CD14-positive monocyte (primary cell): ENCODE measurements at places on chromosomes 1 and 21.

DNA sequence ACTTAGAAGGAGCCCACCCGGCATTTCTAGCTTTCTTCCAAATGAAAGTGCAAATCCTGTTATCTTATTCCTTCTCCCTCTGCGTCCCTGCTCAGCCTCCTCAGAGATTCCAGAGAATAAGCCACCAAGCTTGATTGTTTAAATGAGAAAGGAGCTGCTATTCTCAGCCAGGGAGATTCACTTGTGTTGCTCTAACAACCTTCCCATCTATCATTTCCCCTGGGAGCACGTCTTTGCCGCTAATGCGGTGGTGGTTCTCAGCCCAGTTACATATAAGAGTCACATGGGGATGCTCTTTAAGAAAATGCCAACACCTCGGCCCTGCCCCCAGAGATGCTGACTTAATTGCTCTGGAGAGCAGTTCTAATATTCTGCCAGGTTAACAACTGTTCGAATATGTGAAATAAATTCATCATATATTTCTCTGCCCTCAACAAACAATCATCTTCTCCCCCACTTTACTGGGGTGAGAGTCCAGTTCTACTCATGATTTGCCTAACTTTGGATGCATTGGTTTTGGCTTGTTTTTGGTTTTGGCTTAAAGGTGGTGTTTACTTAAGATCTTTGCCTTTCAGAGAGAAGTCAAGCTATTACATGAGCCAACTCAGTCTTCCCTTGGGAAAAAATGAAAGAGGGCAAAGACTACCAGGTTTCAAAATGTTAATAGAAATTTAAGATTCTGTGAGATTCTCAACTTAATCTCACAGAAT lies 213.9 kb downstream of the SEC16B start:
- no peak for DNase-seq
- H3K4me1 ChIP-seq: no peaks in the 10 kb centered on the region
- H3K4me3 ChIP-seq: no peak overlapping the region
- no peak overlapping the region for H3K27ac ChIP-seq
- H3K27me3 ChIP-seq: no peaks in the 10 kb centered on the region
- no peaks in the 10 kb centered on the region for H3K36me3 ChIP-seq

DNA sequence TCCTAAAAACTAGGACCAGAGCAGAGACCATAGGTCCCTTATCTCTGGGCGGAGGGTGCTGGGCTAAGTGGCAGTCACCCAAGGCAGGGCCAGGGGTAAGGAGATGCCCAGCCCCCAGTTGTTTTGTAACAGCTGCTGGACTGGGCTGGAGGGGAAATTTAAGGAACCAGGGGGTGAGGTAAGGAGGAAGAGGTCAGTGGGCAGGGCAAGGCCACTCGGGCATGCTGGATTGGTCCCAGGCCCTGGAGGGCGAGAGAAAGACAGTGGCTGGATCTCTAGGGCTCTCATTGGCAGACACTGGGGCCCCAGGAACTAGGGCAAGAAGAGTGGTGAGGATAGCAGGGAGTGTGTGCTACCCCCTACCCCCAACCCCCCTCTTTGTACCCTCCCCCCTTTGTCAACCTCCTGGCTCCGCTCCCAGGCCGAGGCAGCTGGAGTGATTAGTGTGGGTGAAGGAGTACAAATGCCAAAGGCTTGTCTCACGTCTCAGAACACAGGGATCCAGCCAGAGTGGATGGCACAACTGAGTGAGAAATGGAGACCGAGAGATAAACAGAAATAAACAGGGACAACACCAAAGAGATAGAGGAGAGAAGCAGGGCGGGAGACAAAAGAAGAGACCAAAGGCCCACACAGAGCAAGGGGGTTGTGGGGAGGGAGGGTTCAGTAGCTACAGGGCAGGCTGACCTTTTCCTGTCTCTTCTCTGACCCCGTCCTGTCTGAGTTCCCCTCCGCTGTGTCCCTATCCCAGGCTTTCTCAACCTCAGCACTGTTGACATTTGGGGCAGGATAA lies 20.5 kb upstream of the THRAP3 start:
- no peak overlapping the region for H3K4me3 ChIP-seq
- H3K27ac ChIP-seq: peak overlapping the region; percentile 92
- H3K36me3 ChIP-seq: no peaks in the 10 kb centered on the region
- peaks cover 20% of the 10 kb centered on the region for H3K4me1 ChIP-seq
- peak; percentile 87 for DNase-seq
- no peaks in the 10 kb centered on the region for H3K27me3 ChIP-seq

DNA sequence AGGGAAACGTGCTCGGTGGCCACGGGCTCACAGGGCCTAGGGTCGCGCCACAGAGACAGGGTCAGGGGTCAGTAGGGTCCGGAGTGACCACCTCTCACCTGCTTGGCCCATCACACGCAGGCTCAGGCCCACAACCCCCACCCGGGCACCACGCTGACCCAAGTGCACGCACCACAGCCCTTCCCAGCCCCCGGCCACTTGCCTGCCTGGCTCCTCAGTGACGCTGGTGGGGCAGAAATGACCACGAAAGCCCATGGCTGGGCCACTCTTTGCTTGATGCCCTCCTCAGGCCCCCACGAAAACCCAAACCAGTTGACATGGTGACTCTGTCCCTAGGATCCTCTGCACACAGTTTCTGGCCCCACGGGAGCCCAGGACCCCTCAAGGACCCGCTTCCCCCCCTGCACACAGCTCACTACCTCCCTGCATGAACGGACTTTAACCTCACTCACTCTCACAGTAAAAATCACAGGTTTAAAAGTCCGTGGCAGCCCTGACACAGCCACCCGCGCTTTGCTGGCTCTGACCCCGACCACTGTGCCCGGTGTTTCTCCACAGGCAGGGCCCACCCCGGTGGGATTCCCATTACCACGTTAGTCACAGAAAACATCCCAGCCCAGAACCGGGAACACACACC lies 20.7 kb downstream of the NADK start:
- peaks cover 98% of the 10 kb centered on the region for H3K36me3 ChIP-seq
- peaks cover 5% of the 10 kb centered on the region for H3K4me1 ChIP-seq
- DNase-seq: no peak
- peak overlapping the region; percentile 59 for H3K27ac ChIP-seq
- H3K27me3 ChIP-seq: no peaks in the 10 kb centered on the region
- H3K4me3 ChIP-seq: no peak overlapping the region

- DNase-seq: peak; percentile 25
- H3K36me3 ChIP-seq: no peaks in the 10 kb centered on the region
- H3K4me3 ChIP-seq: peak overlapping the region; percentile 6
- peaks cover 12% of the 10 kb centered on the region for H3K4me1 ChIP-seq
Observed at GRCh38 chr1:113683384-113684152, 75.7 kb downstream of the PHTF1 start.

DNA sequence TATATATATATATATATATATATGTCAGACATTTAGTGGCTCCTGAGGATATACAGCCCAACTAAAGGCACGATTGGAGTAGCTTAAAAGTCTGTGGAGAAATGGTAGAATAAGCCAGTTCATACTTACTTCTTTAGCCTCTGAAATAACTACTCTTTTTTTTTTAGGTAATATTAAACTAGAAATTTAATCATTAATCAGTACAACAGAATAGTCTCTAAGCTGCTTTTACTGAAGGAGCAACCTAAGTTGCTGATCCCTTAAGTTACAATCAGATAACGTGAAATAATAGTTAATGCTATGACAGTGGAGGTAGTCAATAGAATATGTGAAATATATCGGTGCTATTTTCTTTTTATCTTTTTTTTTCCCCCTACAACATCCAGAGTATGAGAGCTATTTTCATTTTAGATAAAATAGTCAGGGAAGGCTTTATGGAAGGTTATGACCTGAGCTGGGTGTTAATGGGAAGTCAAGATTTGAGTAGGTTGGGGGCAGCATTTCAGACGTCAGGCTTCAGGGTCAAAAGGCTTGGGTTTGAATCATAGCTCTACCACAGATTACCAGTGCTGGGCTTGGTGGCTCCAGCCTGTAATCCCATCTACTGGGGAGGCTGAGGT lies 15.6 kb downstream of the ZMPSTE24 start:
- no peak for DNase-seq
- H3K4me1 ChIP-seq: no peaks in the 10 kb centered on the region
- H3K27ac ChIP-seq: no peak overlapping the region
- no peaks in the 10 kb centered on the region for H3K27me3 ChIP-seq
- H3K4me3 ChIP-seq: no peak overlapping the region

DNA sequence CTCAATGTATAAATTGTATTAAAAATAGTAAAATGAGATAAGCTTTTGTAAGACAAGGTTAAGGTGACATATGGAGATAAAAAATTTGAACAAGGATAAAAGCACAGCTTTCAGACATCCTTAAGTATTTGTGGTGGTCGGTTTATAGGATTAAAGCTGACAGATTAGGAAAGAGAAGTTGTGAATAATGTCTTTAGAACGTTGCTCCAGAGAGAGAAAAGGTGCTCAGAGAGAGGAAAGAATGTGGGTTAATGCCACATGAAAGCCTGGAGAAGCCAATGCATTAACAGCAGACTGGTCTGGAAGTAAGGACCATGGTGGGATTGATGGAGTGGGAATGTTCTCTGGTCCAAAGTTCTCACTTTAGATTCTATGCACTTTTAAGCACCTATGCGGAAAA lies 44.8 kb downstream of the ATP6V1G3 start:
- no peak overlapping the region for H3K4me3 ChIP-seq
- no peaks in the 10 kb centered on the region for H3K27me3 ChIP-seq
- no peaks in the 10 kb centered on the region for H3K36me3 ChIP-seq
- peaks cover 19% of the 10 kb centered on the region for H3K4me1 ChIP-seq
- no peak overlapping the region for H3K27ac ChIP-seq

GRCh38 chr21:27101523-27101922 lies 134.6 kb upstream of the ADAMTS5 start:
- H3K4me1 ChIP-seq: no peaks in the 10 kb centered on the region
- H3K27ac ChIP-seq: no peak overlapping the region
- no peak for DNase-seq
- H3K36me3 ChIP-seq: no peaks in the 10 kb centered on the region
- no peak overlapping the region for H3K4me3 ChIP-seq

DNA sequence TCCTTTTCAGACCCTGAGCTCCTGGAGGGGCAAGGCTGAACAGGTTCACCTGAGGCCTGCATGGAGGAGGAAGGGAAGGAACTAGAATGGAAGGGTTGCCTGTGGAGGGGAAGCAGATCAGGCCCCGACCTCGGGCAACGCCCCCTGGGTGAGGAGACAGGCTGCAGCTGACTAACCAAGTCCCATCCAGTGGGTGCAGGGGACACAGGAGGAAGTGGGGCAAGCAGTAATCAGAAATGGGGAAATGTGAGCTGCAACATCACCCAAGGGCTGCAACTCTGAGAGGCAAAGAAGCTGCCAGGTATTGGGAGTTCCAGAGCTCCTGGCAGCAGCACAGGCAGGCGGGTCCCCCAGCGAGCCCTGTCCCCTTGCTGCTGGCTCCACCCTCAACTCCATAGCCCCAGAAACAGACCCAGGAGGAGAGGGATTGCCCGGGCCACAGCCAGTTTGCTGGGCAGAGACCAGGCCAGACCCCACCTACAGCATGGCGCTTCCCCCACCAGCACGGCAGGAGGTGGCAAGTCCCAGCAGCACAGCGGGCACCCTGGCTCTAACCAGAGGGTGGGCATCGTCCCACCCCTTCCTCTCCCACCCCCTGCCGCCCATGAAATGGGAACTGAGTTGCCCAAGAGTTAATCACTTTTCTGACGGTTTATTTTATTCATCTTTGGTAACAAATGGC lies 38.5 kb downstream of the MRPL37 start:
- H3K36me3 ChIP-seq: peaks cover 5% of the 10 kb centered on the region
- DNase-seq: peak; percentile 82
- no peaks in the 10 kb centered on the region for H3K27me3 ChIP-seq
- H3K27ac ChIP-seq: peak overlapping the region; percentile 53

DNA sequence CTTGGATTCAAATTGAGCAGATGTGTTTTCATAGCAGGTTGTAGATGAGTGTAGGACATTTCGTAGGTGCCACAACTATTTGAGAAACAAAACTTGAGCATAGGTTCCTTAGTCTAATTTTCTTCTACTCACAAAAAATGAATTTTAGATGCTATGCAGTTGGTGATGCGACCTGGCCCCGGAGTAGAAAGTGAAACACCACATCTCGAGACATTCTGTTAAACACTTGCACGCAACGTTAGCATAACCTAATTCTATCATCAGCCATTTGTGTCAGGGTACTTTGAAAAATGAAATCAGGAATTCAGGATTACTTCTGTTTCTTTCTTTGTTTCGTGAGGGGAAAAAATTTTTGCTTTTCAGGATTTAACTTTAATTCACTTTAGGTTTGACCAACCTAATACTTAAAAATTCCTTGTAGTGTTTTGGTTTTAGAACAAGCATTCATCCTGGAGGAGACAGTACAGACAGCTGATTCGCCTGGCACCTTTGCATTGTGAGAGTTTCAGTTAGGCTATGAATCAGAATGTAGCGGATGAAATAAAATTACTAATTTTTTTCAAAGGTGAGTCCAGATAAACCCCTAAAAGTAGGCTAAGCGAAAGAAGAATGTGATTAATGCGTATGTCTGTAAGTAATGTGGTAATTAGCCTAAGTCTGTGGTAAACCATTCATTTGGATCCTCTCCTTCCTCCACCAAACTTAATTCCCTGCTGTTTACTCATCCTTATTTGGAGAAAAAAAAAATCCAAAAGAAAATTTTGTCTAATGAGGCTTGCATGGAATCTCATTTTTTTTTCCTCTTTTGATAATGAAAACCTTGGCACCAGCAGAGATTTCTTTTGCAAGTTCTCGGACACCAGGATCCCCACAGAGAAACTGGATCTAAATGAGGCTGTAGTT lies 44.9 kb downstream of the MAP3K21 start:
- H3K27me3 ChIP-seq: no peaks in the 10 kb centered on the region
- no peak overlapping the region for H3K4me3 ChIP-seq
- no peaks in the 10 kb centered on the region for H3K4me1 ChIP-seq
- no peaks in the 10 kb centered on the region for H3K36me3 ChIP-seq
- no peak for DNase-seq

GRCh38 chr1:18005238-18005637 lies 102.4 kb upstream of the IGSF21 start:
- H3K27me3 ChIP-seq: peaks cover 3% of the 10 kb centered on the region
- no peak overlapping the region for H3K27ac ChIP-seq
- no peaks in the 10 kb centered on the region for H3K4me1 ChIP-seq
- H3K36me3 ChIP-seq: no peaks in the 10 kb centered on the region
- H3K4me3 ChIP-seq: no peak overlapping the region

DNA sequence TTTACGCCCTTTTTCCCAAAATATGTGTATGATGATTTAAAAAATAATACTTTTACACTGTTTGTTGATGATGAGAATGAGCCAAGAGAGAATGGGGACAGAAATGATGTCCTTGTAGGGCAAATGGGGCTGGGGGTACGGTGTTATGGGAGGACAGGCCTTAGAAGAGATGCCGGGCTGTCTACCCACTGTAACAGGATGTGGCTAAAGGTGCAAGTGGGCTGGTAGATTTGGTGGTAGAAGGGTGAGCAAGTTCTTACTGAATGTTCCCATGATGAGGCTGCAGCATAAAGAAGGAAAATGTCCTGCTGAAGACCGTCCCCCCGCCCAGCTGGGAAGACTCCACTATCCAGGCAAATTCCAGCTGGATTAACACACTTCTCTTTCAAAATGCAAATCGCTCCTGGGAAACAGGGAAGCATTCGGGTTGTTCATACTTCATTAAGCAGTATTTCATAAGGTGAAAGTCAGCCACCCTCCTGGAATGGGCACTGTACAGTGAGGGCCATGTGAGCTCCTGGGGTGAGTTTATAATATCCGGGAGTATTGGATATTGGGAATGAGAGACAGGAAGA lies 14.0 kb downstream of the GPA33 start:
- H3K27me3 ChIP-seq: no peaks in the 10 kb centered on the region
- no peak overlapping the region for H3K27ac ChIP-seq
- no peaks in the 10 kb centered on the region for H3K4me1 ChIP-seq
- H3K4me3 ChIP-seq: no peak overlapping the region
- no peak for DNase-seq

- no peak overlapping the region for H3K27ac ChIP-seq
- no peaks in the 10 kb centered on the region for H3K27me3 ChIP-seq
- H3K4me3 ChIP-seq: no peak overlapping the region
- no peak for DNase-seq
- no peaks in the 10 kb centered on the region for H3K36me3 ChIP-seq
- no peaks in the 10 kb centered on the region for H3K4me1 ChIP-seq
Observed at GRCh38 chr21:46079352-46080170, 18.4 kb upstream of the COL6A2 start.
